Caco-2 (cell line): ENCODE measurements at places on chromosomes 3 and 15.

- DNase-seq, result no peak
Measured at GRCh38 chr3:112709911-112710310, 69.0 kb upstream of the CCDC80 start.

DNA sequence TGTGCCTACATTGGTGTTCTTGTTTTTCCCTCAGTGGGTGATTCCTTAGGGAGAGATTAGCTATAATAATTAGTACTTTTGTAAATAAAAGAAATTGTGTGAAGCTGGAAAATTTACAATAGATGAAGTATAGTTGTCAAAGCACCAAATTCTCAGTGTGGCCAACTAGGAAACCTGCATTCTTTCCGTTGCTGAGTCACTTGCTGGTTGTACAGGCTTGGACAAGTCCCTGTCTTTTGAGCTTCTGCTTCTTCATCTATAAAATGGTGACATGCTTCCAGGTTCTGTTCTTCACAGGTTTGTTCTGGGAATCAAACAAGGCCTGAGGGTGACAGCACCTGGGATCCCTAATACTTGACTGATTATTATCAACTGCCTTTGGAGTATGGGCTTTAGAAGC lies 184.1 kb upstream of the HES1 start:
- DNase-seq, result no peak

DNA sequence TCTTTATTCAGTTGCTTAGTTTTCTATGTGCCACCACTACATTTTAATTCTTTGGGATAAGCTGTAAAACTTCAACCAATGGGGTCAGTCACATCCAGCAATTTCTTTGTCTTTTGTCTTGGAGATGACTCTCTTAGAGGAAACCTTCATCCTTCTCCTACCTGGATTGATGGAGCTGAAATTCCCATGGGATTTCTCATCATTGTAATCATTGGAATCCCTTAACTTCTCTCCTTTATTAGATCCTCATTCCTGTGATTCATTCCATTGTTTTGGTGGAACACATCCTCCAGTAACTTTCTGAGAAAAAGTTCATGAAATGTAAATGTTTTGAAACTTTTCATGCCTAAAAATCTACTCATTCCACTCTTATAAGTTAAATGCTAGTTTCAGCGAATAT lies 9.6 kb upstream of the PLOD2 start:
- no peak for DNase-seq

DNA sequence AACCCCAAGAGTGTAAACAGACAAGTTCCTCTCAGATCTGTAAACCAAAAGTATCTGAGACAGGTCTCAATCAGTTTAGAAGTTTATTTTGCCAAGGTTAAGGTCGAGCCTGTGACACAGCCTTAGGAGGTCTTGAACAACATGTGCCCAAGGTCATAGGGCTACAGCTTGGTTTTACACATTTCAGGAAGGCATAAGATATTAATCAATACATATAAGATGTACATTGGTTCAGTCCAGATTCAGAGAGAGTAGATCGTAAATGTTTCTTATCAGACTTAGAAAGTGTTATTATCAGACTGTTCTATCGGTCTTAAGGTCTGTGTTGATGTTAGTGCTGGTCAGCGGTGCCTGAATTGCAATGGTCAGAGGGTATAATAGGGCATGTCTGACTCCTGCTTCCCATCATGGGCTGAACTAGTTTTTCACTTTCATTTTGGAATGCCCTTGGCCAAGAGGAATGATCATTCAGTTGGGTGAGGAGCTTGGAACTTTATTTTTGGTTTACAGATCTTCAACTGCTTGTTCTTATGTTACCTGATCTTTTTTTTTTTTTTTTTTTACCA lies 27.0 kb upstream of the MFGE8 start:
- no peak for DNase-seq

- DNase-seq, result no peak
Measured at GRCh38 chr3:155083313-155083905, 3.3 kb downstream of the MME start.
